CD8-positive, alpha-beta memory T cell (primary cell): ENCODE measurements at places on chromosomes 2 and 18.

GRCh38 chr2:112614201-112614840 lies 29.9 kb downstream of the CHCHD5 start:
- no peak overlapping the region for H3K27ac ChIP-seq
- H3K36me3 ChIP-seq = no peaks in the 10 kb centered on the region
- H3K4me1 ChIP-seq = no peaks in the 10 kb centered on the region
- H3K4me3 ChIP-seq = no peak overlapping the region
- no peaks in the 10 kb centered on the region for H3K27me3 ChIP-seq

DNA sequence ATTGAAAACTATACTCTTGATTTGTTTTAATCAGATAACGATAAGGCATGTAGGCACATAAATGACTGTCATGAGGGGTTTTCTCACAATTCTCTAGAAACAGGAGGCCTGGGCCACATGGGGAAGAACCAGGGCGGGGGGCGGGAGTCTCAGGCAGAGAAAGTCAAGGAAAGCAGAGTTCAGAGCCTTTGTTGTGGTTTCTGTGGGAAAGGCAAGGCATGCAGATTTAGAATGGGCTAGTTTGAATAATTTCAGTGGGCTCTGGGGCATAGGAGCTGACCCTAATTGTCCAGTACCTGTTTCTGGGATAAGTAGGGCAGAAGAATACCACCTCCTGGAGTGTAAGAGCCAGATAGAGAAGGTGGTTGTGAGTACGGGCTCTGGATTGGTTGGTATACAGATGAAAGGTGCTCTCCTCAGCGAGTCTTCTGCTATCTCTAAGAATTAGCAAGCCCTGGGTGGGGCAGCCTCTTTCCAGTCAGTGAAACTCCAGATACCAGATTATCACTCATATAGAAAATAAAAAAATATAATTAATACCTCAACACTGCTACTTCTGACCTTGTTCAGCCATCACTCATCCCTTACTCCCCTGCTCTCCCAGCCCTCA lies 41.5 kb upstream of the CYRIA start:
- H3K36me3 ChIP-seq = no peaks in the 10 kb centered on the region
- H3K27me3 ChIP-seq = no peaks in the 10 kb centered on the region
- no peak overlapping the region for H3K27ac ChIP-seq
- no peaks in the 10 kb centered on the region for H3K4me1 ChIP-seq
- no peak overlapping the region for H3K4me3 ChIP-seq
- DNase-seq = no peak

GRCh38 chr2:232574674-232575403 lies 24.4 kb downstream of the EIF4E2 start:
- no peak overlapping the region for H3K27ac ChIP-seq
- no peaks in the 10 kb centered on the region for H3K4me1 ChIP-seq
- peaks cover 12% of the 10 kb centered on the region for H3K36me3 ChIP-seq
- H3K4me3 ChIP-seq = no peak overlapping the region
- no peak for DNase-seq
- H3K27me3 ChIP-seq = no peaks in the 10 kb centered on the region

GRCh38 chr2:172535119-172535518 lies 20.8 kb upstream of the PDK1 start:
- H3K4me3 ChIP-seq = no peak overlapping the region
- H3K27ac ChIP-seq = no peak overlapping the region
- DNase-seq = no peak
- no peaks in the 10 kb centered on the region for H3K27me3 ChIP-seq
- H3K36me3 ChIP-seq = no peaks in the 10 kb centered on the region

- H3K4me3 ChIP-seq = no peak overlapping the region
- no peak for DNase-seq
- H3K27ac ChIP-seq = no peak overlapping the region
- no peaks in the 10 kb centered on the region for H3K36me3 ChIP-seq
- H3K27me3 ChIP-seq = no peaks in the 10 kb centered on the region
Measured at GRCh38 chr2:144498277-144498676, 21.6 kb downstream of the ZEB2 start.

- H3K4me3 ChIP-seq = no peak overlapping the region
- no peak for DNase-seq
- H3K27me3 ChIP-seq = no peaks in the 10 kb centered on the region
- H3K27ac ChIP-seq = no peak overlapping the region
- H3K4me1 ChIP-seq = no peaks in the 10 kb centered on the region
- no peaks in the 10 kb centered on the region for H3K36me3 ChIP-seq
Measured at GRCh38 chr2:68667371-68667770, 24.0 kb downstream of the PROKR1 start.
